ENCODE measurements at places on chromosomes 16 and 17. TPM values are rescaled to one million over a fixed set of nuclear protein-coding genes. Genes with fewer than 3 reads are reported as not detected.

- H3K36me3 ChIP-seq = no peaks in the 10 kb centered on the region
- H3K27me3 ChIP-seq = peaks cover 17% of the 10 kb centered on the region
- H3K4me1 ChIP-seq = no peaks in the 10 kb centered on the region
- no peak for ATAC-seq
- H3K27ac ChIP-seq = no peak overlapping the region
Measured at GRCh38 chr16:72197545-72197944, 25.6 kb upstream of the PMFBP1 start.

DNA sequence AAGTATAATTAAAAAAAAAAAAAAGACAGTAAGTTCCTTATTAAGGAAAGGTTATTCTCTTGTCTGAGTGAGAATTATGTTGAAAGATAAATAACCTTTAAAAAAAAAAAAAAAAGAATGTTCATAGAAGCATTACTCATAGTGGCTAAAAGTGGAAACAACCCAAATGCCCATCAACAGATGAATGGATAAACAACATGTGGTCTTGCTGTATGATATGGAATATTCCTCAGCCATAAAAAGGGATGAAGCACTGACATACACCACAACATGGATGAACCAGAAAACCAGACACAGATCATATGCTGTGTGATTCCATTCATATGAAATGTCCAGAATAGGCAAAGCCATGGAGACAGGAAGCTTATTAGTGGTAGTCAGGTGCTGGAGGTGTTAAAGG lies 9.2 kb upstream of the CCNF start:
- H3K4me3 ChIP-seq = no peak overlapping the region
- H3K27me3 ChIP-seq = peaks cover 25% of the 10 kb centered on the region
- no peaks in the 10 kb centered on the region for H3K4me1 ChIP-seq
- H3K27ac ChIP-seq = no peak overlapping the region
- H3K36me3 ChIP-seq = no peaks in the 10 kb centered on the region
- ATAC-seq = no peak

DNA sequence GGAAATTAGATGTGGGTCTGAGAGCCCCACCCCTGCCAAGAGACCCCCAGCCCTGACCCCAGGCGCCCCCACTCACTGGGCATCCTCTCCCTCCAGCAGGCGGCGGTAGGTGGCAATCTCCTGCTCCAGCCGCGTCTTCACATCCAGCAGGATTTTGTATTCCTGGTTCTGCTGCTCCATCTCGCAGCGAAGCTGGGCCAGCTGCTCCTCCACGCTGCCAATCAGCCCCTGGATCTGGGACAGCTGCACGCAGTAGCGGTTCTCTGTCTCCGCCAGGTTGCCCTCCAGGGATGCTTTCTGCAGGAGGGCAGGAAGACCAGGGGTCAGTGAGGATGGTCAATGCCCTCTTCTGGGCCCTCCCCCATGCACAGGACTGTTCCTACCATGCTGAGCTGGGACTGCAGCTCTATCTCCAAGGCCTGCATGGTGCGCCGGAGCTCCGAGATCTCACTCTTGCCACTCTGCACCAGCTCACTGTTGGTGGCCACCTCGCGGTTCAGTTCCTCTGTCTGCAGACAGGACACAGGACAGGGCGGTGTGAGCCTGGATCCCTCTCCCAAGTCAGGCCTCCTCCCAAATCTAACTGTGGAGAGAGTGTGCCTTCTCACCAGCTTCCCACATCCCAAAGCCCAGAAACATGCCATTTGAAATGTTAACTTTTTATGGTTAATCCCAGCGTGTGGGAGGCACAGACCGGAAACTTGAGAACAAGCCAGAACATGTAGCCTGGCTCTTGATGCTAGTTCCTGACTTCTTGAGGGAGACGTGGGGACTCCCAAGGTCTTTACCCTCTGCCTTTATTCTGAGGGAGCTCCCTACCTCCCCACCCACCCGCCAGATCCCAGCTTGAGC lies 3.6 kb downstream of the KRT17 start:
- no peaks in the 10 kb centered on the region for H3K36me3 ChIP-seq
- ATAC-seq = no peak
- H3K4me3 ChIP-seq = no peak overlapping the region
- H3K27ac ChIP-seq = no peak overlapping the region
- H3K4me1 ChIP-seq = no peaks in the 10 kb centered on the region
- H3K27me3 ChIP-seq = peaks cover 47% of the 10 kb centered on the region

- no peaks in the 10 kb centered on the region for H3K36me3 ChIP-seq
- no peak overlapping the region for H3K27ac ChIP-seq
- H3K27me3 ChIP-seq = no peaks in the 10 kb centered on the region
- no peak for ATAC-seq
Measured at GRCh38 chr16:14117051-14117450, 45.9 kb downstream of the MRTFB start.

PIRT gene
- 0.47 TPM for total RNA-seq

ALOXE3 gene
- not detected for total RNA-seq

DNA sequence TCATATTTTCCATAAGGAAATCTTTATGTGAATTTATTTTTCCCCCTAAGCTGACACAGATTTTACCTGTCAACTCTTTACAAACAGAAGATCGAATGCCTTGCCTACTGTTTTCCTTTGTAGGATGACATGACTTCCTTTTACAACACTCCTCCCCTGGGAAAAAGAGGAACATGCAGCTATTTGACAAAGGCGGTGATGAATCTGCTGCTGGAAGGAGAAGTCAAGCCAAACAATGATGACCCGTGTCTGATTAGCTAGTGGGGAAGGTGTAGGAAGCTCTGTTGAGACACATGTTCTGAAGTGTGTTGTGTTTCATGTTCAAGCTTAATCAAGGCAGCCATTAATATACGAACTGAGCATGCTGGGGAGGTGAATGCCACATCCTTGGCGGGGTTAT lies 238.0 kb downstream of the PHKB start:
- no peak for ATAC-seq
- H3K36me3 ChIP-seq = peaks cover 5% of the 10 kb centered on the region
- no peak overlapping the region for H3K4me3 ChIP-seq
- no peak overlapping the region for H3K27ac ChIP-seq

CACNG4 gene
- 2.1 TPM for total RNA-seq

GRCh38 chr16:56999409-57000270 lies 10.3 kb downstream of the NLRC5 start:
- H3K4me3 ChIP-seq = no peak overlapping the region
- no peaks in the 10 kb centered on the region for H3K4me1 ChIP-seq
- no peaks in the 10 kb centered on the region for H3K27me3 ChIP-seq

GRCh38 chr17:21285164-21286065 lies 904 bp downstream of the MAP2K3 start:
- H3K27ac ChIP-seq = peak overlapping the region; percentile 97
- no peaks in the 10 kb centered on the region for H3K36me3 ChIP-seq
- H3K27me3 ChIP-seq = no peaks in the 10 kb centered on the region
- peaks cover 84% of the 10 kb centered on the region for H3K4me1 ChIP-seq
- no peak for ATAC-seq
- H3K4me3 ChIP-seq = peak overlapping the region; percentile 90

GRCh38 chr17:38735161-38735997 lies 5.2 kb downstream of the CISD3 start:
- peak overlapping the region; percentile 33 for H3K27ac ChIP-seq
- no peak for ATAC-seq
- H3K4me3 ChIP-seq = no peak overlapping the region

RTN4RL1 gene
- 0.81 TPM for total RNA-seq

MEIOB gene
- not detected for total RNA-seq

GRCh38 chr16:27978876-27979275 lies 84.6 kb downstream of the GSG1L start:
- H3K27me3 ChIP-seq = peaks cover 15% of the 10 kb centered on the region
- no peaks in the 10 kb centered on the region for H3K36me3 ChIP-seq
- no peak for ATAC-seq
- no peak overlapping the region for H3K4me3 ChIP-seq
- no peaks in the 10 kb centered on the region for H3K4me1 ChIP-seq

STXBP4 gene
- 14.3 TPM for total RNA-seq

CCDC144A gene
- total RNA-seq = 4.7 TPM

All from gastroesophageal sphincter (tissue), 4 donors.